ENCODE measurements at places on chromosomes 5 and 9. TPM values are rescaled to one million over a fixed set of nuclear protein-coding genes. Genes with fewer than 3 reads are reported as not detected.

- no peak for DNase-seq
Observed at GRCh38 chr5:158611581-158611980, 488.1 kb downstream of the EBF1 start.

Gene TMEM174
- total RNA-seq = not detected

Gene TMEFF1
- 0.14 TPM for total RNA-seq

DNA sequence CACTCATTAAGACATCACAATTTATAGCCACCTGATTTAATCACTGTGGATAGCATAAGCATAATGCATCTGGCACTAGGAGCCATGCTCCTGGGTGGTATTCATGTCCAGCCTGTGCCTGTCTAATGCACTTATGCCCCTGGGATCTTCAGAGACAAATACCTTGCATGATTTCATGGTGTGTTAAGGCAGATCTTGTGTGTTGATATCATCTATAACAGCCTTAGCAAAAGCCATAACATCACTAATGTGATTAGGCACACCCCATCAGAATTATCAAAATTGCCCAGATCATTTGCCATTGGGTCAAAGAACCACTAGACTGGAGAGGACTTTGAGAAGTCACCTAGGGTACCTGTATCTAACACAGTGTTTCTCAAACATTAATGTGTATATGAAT is 43.7 kb upstream of the SELENOP start:
- no peak for DNase-seq

Gene GABRA6
- not detected for total RNA-seq

DNA sequence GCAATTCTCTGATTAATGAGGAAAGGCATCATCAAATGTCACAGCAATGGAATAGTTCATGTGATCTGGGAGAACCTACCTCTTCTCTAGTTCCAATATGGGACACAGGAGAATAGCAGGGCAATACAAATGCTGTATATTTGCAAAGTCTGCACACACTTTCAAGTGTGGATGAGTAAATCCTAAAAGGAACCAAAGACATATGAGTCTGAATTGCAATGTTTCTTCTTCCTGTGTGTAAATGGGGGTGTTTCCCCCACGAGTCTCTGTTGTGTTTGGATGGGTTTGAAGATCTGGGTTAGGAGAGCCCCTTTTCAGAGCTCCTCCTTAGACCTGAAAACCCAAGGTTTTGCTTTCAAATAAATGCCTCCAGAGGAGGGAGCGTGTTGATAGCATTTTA is 26.9 kb downstream of the SLC46A2 start:
- no peak for DNase-seq

Gene TERT
- not detected for total RNA-seq

Gene CARD9
- 1.4 TPM for total RNA-seq

DNA sequence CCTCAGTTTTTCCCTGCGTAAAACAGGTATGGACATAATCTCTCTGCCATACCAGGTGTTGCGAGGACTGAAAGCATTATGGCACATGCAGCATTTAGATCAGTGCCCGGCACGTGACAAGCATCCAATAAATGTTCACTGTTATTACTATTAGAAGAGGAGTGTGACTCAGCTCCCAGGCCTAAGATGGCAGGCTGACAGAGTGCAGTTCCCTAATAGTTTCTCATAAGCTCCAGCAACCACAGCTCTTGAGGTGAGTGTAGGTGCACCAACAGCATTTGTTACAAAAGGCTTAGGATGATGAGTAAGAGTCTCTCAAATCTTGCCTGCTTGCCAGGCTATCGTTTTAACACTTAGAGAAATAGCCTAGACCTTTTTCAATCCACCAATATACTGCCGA is 28.9 kb upstream of the GLIS3 start:
- no peak for DNase-seq

Gene PCDHB15
- total RNA-seq = 5.8 TPM

DNA sequence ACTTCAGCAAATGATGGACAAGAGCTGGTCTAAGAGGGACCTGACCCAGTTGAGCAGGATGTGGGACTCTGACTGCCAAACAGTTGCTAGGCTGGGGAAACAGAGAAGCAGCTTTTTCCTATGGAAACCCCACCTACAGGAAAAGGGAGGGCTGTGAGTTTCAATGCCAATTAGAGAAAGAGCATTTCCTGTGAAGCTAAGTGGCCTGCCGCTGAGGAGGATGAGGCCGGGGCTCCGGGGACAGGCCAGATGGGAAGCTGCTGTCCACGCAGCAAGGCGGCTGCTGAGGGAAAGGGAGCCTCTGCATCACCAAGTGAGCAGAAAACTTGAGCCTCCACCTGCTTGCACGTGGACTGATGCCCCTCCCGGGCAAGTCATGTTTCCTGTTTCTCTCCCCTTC is at the start of gene PCDH12:
TSS of gene PCDH12 (minus strand) at position 90 of the 400 bp plus-strand sequence. CDS start 351 bp downstream, outside the sequence.
- DNase-seq = peak; percentile 76

DNA sequence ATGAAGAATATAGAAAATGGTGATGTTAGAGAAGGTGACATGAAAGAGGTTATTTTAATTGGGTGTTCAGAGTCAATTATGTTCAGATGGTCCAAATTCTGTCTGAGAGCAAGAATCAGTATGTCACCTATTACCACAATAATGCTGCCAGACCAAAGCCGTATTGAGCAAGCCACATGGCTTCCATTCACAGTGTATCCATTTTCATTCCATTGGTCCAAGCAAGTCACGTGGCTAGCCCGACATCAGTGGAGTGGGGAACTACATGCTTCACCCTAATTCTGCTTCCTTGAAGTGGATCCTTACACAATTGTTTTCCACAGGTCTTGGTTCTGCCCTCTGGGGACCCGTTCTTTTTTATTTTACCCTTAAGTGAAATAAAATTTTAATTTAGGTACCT is 413.5 kb downstream of the EBF1 start:
- DNase-seq = no peak

DNA sequence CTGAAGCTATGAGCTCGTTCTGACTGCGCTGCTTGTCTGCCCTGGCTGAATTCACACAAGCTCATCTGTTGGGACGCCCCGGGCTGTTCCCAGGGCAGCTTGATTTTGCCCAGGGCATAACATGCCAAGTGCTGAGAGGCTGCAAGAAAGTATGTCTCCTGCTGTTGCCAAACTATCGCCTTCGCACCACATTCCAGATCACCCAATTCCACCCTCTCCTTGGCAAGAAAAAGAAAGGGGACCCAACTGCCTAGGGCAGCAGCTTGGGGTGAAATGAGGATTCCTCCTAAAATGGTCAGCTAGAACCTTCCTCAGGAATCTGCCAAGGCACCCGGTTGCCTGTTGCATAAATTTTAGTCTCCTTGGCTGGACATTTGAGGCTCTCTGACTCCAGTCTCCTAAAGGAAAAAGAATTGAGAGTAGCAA is 21.2 kb downstream of the COL15A1 start:
- no peak for DNase-seq

Gene SLIT3
- 12.4 TPM for total RNA-seq

Gene BTNL9
- 37.6 TPM for total RNA-seq

GRCh38 chr5:138141734-138142133 is 2.5 kb upstream of the NME5 start:
- no peak for DNase-seq

- DNase-seq = no peak
Observed at GRCh38 chr5:72125941-72126620, 18.8 kb downstream of the MAP1B start.

Gene SCGB3A2
- total RNA-seq = not detected

Gene ERAP2
- total RNA-seq = 6.4 TPM

GRCh38 chr5:83118471-83118870 is 41.1 kb downstream of the XRCC4 start:
- DNase-seq = no peak

DNA sequence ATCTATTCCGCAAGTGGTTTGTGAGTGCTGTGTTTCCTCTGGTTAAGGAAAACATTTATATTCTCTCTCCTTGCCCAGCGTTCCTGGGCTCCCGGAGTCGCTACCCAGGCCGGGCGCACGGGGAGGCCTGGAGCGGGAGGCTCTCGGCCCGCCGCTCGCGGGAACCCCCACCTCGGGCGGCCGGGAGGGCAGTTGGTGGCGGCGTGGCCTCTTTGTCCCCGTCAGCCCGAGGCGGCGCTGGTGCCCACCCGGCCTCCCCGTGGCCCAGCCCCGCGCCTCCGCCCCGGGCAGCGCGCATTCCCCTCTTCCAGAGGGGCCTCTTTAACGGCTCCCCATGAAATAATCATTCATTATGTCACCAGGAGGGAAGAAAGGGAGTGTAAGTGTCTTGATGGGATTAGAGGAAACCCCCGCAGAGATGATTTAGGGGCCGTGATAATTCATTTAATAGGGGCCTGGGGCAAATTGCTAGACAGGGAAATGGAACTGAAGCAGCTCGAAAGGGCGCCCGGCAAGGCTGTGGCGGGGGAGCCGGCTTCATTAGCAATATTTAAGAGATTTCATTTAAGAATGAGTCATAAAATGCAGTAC is 181.9 kb upstream of the TBCA start:
- no peak for DNase-seq

Gene FOXD4L5
- total RNA-seq = not detected

DNA sequence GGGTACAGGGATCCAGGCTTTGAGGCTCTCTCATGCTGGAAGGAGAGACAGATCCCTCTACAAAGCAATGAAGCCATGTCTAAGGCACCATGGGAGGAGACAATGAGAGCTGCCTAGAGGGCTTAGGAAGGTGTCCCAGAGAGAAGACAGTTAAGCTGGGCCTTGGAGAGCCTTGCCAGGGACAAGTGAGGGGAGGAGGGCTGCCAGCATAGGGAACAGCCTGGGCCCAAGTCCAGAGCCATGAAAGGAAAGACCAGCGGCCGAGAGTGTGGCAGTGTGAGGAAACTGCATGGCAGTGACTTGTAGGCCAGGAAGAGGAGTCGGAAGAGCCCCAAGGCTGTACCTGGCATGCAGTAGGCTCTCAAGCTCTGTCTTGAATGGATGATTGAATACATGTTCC is 88.5 kb downstream of the PSD2 start:
- DNase-seq = no peak

Gene PCDHA1
- not detected for total RNA-seq

Gene TRPM6
- 0.27 TPM for total RNA-seq

DNA sequence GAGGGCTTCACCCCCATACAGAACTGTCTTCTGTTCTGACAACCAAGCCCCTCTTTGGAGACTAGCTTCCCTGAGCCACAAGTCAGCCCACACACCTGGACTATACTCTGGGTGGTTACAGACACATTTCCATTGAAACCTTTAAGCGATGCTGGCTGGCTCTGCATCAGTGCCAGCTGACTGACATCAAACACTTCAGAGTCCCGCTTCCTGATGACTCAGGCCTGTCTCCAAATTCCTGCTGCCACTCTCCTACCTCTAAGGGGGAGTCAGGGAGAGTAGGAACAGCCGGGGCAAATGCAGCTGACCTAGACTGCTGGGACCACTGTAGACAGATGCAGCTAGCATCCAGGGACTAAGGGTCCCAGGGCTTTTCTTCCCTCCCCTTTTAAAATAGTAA is 59.4 kb downstream of the SIL1 start:
- DNase-seq = no peak

DNA sequence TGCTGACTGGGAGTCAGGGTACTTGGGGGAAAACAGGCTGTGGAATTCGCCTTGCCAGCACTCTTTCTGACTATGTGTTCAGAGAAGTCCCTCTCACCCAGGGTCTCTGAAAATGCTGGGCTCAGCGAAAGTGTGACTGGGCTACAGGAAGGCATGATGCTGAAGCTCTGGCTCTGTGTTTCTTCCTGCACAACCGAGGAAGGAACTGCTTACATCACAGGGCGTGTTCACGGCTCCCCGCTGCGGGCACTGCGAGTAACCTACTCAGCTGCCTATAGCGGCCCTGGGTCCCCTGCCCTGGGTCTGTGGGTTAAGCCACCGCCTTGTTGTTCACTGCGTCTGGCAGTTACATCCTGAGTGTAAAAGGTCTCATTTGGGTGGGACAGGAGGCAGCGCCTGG is 222.4 kb upstream of the IRX4 start:
- no peak for DNase-seq

DNA sequence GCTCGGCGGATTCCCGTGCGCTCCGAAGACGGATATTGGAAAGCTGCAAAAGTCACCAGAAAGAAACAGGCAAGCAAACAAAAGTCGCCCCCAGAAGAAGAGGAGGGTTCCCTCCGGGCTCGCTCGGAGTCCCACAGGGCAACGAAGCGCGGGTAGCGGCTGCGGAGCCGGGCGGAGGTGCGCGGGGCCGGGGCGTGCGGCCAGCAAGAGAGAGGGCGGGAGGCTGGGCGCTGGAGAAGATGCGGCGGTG is at the start of gene FBN2:
TSS of gene FBN2 (minus strand) at position 246 of the 250 bp plus-strand sequence. CDS start 642 bp downstream, outside the sequence.
- no peak for DNase-seq

Gene WNT8A
- total RNA-seq = not detected
